ENCODE measurements at places on chromosomes 1 and 21.

DNA sequence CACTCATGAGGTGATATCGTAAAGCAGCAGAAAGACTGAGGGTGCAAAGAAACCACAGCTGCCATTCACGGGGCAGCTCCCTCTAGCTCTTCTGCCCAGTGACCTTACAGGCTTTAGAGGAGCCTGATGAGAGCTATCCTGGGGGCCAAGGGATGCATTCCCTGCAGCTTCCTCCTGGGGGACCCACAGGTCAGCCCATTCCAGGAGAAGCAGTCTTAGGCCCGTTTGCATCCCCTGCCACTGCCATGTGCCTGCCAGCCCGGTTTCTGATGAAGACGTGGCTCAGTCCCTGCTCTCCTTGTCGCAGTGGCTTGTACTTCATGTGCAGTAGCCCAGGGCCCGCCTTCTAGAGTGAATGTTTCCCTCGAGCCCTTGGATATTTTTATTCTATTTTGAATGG, 22.8 kb downstream of the ATP5PO start:
- DNase-seq, result no peak

GRCh38 chr1:8822373-8823294, 5.2 kb upstream of the RERE start:
- peak; percentile 88 for DNase-seq

- DNase-seq, result no peak
These were observed 55.3 kb upstream of the AK4 start for GRCh38 chr1:65092691-65093090.

DNA sequence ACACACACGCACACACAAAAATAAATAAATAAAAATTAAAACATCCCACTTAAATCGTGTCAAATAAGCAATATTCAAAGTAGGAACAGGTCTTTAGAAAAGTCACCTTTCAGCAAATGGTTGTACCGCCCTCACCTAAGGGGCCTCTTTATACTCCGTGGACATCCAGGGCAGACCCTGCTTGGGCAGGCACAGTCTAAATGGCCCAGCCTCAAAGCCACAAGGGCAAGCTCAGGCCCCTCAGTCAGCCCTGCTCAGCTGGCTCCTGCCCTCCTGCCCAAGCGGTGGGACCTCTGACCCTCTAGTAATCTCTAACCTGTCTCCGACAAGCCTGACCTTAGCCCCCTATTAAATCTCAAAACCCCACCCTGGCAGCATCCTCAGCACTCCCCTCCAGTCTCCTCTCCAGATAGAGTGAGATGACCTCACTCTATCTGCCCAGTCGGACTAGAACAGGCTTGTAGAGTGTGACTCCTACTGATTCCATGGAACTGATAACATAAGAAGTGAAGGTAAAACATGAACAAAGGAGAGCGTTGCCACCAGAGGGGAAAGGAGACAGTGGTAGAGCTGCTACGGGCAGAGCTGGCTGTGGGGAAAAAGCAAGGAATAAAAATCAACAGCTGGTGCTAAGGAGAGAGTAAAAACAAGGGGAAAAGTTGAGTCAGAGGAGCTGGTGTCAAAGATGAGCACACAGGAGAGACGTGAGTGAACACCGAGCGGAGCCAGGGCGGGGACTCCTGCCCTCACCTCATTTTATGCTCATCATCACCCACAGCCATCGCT, 36.0 kb downstream of the SIPA1L2 start:
- no peak for DNase-seq

DNA sequence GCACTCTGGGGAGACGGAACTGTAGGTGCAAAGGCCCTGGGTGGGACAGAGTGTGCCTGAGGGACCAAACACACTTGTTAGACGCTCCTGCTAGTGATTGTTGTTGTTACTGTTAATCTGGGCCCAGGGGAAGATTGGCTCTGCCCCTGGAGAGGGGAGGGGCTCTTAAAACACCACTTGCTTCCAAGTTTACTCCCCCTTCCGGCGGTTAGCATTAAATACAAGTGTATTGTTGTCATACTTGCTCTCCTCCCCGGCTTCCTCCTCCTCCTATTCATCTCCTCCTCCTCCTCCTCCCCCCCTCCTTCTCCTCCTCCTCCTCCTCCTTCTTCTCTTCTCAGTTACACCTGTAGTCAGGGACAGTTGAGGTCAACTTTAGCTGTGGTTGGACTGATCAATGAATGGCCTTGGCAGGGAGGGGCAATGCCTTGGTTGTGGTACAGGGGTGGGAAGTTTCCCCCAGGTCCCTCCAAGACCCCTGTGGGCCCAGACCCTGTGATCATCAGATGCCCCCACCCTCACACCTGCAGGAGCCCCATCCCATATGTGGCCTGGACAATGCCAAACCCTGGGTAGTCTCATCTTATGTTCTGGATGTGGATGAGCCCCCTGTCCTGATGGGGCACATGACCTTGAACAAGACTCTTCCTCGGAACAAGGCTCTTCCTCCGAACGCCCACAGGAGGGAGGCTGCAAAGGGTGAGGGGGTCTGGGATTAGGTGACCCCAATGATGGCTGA, 217.3 kb downstream of the PTPRU start:
- DNase-seq, result peak; percentile 38

DNA sequence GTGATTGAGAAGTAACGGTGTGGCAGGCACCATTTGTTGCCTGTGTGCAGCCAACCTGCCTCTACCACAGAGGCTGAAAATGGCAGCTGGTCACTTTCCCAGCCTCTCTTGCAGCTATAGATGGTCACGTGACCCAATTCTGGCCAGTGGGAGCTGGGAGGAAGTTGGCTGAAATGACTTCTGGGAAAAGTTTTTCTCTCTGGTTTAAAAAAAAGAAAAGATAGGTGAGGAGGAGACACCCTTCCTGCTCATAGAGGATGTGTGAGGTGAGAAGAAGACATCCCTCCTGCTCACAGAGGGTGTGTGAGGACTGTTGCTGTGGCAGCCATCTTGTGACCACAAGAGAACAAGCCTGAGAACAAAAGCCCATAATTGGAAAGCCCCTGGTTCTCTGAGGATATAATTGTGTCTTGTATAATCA, 122.8 kb downstream of the SYF2 start:
- no peak for DNase-seq

DNA sequence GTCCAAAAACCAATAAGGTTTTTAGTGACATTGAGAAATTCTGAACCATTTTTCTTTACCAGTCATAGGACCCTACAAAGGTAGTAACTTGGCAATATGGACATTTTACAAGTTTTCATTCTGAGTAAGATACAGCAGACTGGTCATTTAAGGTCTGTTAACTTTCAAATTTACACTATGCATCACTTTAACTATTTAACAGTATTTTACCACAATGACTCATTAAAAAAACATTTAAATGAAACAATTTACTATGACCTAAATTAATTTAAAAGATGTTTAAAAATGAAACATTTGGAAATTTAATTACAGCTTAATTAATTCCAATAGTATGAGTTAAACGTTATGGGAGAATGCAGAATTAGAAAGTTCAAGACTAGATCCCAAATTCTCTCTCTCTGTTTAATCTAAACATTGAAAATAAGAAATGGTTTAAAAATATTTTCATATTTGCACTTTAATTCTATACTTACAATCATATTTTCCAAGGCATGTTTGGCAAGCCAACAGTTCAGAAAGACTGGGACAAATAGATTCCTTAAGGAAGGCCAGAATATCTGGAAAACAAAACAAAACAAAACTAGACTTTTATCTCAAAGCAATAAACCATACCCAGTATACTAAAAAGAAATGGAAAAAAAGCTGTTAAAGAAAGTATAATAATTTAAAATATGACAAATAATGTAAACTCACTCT, 140.9 kb downstream of the KCNT2 start:
- no peak for DNase-seq

DNA sequence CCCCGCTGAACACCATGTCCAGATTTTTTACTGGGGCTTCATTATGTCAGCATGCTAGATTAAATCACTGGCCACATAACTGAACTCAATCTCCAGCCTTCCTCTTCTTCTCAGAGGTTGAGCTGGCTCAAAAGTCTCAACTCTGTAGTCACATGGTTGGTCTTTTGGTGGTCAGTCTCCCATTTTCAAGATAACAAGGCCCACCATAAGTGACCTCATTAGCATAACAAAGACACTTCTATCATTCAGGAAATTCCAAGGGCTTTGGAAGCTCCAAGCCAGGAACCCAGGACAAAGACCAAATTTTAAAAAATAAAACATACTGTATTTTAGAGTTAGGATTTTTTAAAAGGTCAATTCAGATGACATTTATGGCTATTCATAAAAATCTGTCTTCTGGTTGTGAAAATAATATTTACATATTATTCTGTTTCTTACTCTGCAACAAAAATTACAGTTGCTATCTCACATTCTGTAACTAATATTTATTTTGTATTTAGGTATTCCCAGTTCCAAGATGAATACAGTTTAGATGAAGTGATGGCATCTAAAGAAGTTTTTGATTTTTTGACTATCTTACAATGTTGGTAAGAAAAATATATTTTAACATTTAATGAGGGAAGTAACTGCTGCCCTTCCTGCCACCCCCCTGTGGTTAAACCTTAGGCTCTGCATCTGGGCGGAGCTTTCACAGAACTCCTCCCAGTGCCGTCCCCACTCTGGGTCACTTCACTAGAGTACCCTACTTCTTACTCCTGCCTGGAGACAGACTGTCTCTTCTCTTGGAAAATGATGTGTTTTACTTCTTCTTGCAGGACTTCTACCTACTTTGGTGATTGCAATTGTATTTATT, 49.3 kb downstream of the SCP2 start:
- no peak for DNase-seq

- DNase-seq, result no peak
These were observed 54.4 kb upstream of the WNT2B start for GRCh38 chr1:112454316-112454715.

DNA sequence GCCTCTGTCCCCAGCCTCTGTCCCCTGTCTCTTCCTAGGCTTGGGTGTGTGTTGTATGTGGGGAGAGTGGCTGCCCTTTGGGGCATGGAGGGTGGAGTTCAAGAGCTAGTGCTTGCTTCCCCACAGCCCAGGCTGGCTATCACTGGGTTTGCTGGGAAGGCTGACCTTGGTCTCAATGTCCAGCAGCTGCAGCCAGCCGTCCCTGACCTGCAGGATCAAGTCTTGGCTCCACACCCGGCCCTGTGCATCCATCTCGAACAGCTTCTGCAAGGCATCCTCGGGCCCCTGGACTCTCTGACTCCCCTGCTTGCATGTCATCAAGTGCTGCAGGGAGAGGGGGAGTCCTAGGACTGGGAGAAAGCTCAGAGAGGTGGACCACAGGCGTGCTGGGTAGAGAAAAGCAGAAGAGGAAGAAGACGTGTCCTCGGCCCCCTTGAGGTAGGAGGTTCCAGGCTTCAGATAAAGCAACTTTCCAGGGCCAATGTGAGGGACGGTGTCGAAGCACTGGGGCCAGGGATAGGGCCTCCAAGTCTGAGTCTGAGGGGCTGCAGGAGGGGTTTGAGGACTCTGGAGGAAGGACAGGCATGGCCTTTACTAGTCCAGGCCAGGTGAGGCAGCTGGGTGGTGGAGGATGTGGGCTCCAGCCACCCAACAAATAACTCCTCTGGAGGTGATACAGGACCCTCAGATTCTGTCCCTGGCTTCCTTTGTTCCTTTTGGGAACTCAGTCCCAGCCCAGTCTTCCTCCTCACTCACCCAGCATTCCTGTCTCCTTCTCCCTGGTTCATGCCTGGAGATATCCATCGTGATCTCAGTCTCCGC, 4.0 kb downstream of the EPS8L3 start:
- DNase-seq, result no peak

- DNase-seq, result peak; percentile 72
These were observed 67.0 kb downstream of the ST3GAL3 start for GRCh38 chr1:43774359-43774758.

GRCh38 chr1:50704126-50704525, 255.9 kb downstream of the FAF1 start:
- peak; percentile 63 for DNase-seq

DNA sequence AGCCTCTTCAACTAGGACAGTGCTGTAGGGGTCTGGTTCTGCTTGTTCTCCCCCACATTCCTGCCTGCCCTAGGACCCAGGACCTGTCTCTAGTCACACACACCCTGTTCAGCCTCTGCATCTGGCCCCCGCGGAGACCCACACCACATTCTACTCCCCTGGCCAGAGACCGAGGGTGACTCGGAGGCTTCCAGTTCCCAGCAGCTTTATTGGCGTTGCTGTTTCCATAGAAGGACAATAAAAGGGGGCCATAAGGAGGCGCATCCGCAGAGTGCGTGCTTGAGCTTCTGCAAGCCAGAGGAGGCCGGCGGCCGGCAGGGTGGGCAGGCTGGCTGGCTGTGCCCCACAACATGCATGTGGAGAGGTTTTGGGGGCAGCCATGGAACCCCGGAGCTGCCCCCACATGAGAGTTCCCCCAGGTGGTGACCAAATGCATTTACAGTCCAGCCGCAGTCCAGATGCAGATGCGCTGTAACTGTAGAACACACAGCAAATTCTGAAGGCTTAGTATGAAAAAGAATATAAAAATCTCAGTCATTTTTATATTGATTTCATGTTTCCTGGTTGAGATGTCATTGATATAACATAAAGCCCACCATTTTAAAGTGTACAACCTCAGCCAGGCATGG, 52.4 kb downstream of the PDE9A start:
- no peak for DNase-seq

GRCh38 chr1:200379940-200380588, 29.8 kb downstream of the ZNF281 start:
- DNase-seq, result no peak

- DNase-seq, result no peak
These were observed at the start of gene FCRL5 for GRCh38 chr1:157551694-157552693. TSS of gene FCRL5 (minus strand) at chr1:157552515. CDS start at chr1:157552362, 153 bp downstream.

GRCh38 chr1:30514945-30515344, 208.4 kb downstream of the MATN1 start:
- no peak for DNase-seq
